Activated T-helper 1 cell treated with Interleukin-2 at 50 U/mL for 16 hours (primary cell): ENCODE measurements at places on chromosomes 3 and 15.

GRCh38 chr3:179227349-179227748, 23.6 kb downstream of the KCNMB3 start:
- DNase-seq: no peak

DNA sequence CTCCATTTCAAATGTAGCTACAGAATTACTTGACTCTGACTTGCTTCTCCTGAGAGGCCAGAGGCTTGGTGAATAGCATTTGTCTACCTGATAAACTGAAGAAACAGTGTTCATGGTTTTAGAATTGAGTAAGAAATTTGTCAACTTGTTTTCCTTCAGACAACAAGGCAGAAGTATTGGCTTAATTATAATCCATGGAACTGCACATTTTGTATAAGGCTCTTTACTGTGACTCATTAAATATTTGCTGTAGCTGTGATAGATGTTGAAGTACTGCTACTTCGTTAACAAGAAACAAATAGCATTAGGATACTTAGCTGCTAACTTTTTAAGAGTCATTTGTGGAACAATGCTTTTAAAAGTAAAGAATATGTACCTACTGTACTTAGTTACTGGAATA, 4.6 kb downstream of the UNC13C start:
- no peak for DNase-seq

DNA sequence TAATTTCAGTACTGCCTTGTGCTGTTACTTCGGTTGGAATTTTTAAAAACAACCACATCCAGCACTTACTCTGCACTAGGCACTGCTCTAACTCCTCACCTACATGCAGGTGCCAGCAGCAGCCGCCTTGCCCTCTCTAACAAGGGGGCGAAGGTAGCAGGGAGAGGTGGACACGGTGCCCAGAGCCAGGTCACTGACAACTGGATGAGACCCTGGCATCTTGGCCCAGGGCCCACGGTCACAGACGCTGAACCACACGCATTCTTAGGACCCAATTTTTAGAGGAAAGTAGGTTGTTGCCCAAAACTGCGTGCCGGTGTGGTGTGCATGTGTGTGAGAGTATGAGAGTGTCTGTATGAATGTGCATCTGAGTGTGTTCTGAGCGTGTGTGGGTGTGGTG, 63.4 kb upstream of the GATA2 start:
- DNase-seq: no peak

GRCh38 chr3:157170861-157171260, 10.9 kb upstream of the CCNL1 start:
- DNase-seq: no peak

DNA sequence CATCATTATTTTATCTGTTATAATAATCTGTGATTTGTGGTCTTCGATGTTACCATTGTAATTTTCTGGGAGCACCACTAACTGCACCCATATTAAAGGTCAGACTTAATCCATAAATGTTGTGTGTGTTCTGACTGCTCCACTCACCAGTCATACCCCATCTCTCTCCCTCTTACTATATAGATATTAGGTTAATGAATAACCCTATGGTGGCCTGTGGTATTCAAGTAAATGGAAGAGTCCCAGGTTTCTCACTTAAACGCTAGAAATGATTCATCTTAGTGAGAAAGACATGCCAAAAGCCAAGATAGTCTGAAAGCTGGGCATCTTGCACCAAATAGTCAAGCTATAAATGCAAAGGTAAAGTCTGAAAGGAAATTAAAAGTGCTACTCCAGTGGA, 1358.5 kb downstream of the ROBO2 start:
- DNase-seq: no peak

GRCh38 chr3:162722337-162722736, 1225.7 kb downstream of the OTOL1 start:
- DNase-seq: no peak

GRCh38 chr3:49025793-49026520, 3.2 kb downstream of the IMPDH2 start:
- DNase-seq: no peak

DNA sequence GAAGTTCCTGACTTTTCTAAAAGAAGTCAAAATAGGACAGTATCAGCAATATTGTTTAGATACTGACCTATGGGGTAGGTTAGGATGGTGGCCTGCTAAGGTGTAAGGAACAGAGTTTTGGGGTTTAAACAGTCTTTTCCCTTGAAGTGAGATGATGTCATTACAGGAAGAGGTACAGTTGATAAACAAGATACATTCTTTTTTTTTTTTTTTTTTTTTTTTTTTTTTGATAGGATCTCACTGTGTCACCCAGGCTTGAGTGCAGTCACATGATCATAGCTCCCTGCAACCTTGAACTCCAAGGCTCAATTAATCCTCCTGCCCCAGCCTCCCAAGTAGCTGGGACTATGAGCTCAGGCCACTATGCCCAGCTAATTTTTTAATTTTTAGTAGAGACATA, 33.3 kb downstream of the SLC25A36 start:
- DNase-seq: no peak

DNA sequence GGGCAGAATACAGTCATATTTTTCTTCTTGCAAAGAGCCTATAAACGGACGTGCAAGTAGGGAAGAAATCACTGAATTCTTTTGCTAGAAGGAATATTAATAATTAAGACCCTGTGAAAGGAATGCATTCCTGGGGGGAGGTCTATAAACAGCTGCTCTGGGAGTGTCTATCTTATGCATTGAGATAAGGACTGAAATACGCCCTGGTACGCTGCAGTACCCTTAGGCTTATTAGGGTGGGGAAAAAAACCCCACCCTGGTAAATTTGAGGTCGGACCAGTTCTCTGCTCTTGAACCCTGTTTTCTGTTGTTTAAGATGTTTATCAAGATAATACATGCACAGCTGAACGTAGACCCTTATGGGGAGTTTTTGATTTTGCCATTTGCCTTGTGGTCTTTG, 100.0 kb upstream of the KBTBD8 start:
- DNase-seq: no peak
